Stimulated activated CD4-positive, alpha-beta T cell treated with anti-CD3 and anti-CD28 coated beads, Interleukin-12 subunit alpha, Interleukin-12 subunit beta, amount 100 ng/mL, for 24 hours (primary cell): ENCODE measurements at places on chromosomes 12 and 14.

DNA sequence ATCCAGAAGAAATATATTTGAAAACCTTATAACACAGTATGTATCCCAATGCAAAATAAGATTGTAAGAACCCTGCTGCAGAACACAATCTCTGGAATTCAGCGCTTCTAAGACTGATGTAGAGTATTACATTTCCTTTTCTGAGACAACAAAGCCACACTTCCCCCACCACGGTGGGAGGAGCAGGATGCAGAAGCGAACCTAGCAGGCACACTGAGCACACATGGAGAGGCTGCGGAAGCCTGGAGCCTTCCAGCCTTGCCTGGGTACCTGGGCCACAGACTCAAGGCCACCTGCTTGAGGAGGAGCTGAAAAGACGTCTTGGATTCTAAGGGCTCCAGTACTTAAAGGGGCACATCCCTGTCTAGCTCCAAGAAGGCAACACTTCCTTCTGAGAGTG, 46.4 kb downstream of the TCHP start:
- no peak for DNase-seq

DNA sequence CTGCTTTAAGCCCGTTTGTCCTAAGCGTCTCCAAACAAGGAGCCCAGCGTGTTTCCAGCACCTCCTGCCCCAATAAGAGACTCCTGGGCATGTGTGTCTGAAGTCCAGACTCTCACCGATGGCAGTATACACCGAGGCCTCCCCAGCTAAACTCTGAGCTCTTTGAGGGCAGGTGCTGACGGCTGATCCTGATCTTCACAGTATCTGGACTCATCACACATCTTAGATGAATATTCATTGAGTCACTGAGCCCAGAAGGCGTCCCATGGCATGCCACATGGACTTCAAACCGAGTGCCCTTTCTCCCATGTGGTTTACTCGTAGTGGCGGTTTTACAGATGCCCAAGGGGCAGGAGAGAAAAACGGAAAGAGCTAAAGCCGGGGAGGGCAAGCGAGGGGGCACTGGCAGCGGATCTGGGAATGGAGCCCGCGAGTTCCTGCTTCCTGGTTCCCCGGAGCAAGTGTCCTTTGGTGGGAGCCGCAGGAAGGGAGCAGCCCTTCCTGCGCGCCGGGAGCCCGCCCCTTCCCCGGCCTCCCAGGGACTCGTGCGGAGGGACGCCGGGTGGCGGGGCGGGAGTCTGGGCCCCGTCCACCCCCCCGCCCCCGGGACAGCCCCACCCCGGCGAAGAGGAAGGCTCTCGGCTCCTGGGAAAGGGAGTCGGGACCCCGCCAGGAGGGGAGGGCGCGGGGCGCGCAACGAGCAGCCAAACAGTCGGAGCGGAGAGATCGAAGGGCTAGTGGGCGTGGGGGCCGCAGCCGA, 585 bp upstream of the TEAD4 start:
- no peak for DNase-seq

GRCh38 chr12:79982086-79983062, 47.5 kb upstream of the PPP1R12A start:
- no peak for DNase-seq

DNA sequence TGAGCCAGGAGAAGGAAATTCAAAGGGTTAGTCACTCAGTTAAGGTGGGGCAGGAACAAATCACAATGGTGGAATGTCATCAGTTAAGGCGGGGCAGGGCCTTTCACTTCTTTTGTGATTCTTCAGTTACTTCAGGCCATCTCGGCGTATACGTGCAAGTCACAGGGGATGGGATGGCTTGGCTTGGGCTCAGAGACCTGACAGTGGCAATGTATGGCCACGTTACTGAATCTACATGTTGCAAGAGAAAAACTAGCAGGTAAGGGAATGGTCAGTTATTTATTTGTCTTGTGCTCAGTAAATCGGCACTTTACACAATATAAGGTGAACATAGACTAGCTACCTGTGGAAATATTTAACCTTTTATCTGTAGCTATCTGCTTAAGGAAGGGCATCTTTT, 11.9 kb downstream of the SLCO1B3 start:
- no peak for DNase-seq

GRCh38 chr12:79689061-79689476, 1.7 kb downstream of the PAWR start:
- DNase-seq, result no peak
